ENCODE measurements at places on chromosomes 7 and 10. TPM values are rescaled to one million over a fixed set of nuclear protein-coding genes. Genes with fewer than 3 reads are reported as not detected.

GRCh38 chr10:1229116-1229515 lies 172.9 kb downstream of the WDR37 start:
- DNase-seq: no peak
- H3K4me3 ChIP-seq: no peak overlapping the region
- no peak overlapping the region for H3K27ac ChIP-seq

GRCh38 chr7:68684246-68684839 lies 913.9 kb upstream of the AUTS2 start:
- no peaks in the 10 kb centered on the region for H3K4me1 ChIP-seq
- no peak for DNase-seq
- H3K36me3 ChIP-seq: no peaks in the 10 kb centered on the region

GRCh38 chr10:124977648-124978375 lies 35.9 kb downstream of the ZRANB1 start:
- no peak for DNase-seq
- no peak overlapping the region for H3K4me3 ChIP-seq
- H3K27me3 ChIP-seq: no peaks in the 10 kb centered on the region

DNA sequence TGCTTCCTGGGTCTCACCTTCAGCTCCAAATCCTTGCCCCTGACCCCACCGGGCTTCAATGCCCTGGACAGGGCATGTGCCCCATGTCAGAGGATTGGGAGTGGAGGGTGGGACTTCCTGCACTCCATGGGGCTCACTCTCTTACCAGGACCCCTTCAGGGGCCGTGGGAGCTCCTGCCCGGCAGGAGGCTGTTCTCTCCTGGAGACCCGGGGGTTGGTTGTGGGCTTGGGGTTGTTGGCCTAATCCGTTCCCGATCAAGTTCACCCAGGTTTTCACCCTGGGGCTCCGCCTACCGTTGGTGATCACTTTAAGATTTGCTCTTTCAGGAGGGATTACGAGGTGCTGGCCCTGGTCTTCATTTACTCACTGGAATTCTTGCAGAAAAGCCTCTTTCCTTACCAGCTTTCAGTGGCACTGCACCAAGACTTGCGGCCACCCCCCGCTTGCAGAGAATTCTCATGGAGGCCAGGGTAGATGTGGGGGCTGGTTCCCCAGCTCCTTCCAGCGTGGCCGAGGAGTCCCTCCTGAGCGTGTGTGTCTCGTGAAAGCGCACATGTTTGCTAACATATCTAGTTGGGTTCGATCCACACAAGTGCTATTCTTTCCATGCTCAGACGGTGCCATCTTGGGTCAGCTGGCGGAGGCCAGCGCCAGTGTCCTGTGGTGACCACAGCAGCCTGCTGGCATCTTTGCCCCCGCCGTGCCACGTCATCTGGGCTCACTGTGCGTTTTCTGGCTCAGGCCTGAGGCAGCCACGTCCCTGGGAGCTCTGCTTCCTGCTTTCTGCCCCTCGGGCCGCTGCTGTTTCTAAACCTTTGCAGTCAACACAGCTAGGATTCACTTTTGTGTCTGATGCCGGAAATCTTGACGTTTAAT lies 15.6 kb downstream of the PWWP2B start:
- H3K27ac ChIP-seq: no peak overlapping the region
- peaks cover 7% of the 10 kb centered on the region for H3K4me1 ChIP-seq
- no peaks in the 10 kb centered on the region for H3K36me3 ChIP-seq
- H3K4me3 ChIP-seq: no peak overlapping the region
- no peaks in the 10 kb centered on the region for H3K27me3 ChIP-seq

- no peaks in the 10 kb centered on the region for H3K27me3 ChIP-seq
- peaks cover 55% of the 10 kb centered on the region for H3K36me3 ChIP-seq
- no peak overlapping the region for H3K27ac ChIP-seq
- DNase-seq: no peak
Observed at GRCh38 chr7:92226981-92227380, 18.7 kb downstream of the KRIT1 start.

DNA sequence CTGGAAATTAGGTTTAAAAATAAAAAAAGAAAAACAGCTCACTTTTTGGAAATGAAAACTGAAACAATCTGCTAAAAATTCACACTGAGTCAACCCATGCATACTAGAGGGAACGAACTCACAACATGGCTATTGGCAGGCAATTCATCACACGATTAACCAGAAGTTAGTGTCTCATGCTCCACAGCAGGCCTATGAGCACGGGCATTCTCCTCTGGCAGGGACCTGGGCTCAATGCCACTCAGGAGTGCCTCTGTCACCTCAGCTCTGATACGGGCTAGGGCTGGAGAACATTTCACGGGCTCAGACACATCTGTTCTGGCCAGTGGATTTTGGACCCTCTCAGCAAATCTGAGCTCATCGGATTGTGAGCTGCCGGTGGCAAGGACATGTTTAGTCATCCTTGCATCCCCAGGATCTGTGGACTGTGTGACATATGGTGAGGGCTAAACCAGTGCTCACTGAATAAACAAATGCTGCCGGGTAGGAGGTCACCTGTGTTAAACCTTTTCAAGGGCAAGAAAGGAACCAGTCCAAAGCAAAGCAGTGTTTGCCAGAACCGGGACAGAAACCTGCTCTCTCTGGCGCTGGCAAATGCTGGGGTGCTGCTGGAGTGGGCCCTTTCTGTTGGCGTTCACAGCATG lies 40.1 kb downstream of the POLR3A start:
- H3K36me3 ChIP-seq: peaks cover 42% of the 10 kb centered on the region
- no peak for DNase-seq
- peaks cover 2% of the 10 kb centered on the region for H3K4me1 ChIP-seq
- H3K4me3 ChIP-seq: no peak overlapping the region

DNA sequence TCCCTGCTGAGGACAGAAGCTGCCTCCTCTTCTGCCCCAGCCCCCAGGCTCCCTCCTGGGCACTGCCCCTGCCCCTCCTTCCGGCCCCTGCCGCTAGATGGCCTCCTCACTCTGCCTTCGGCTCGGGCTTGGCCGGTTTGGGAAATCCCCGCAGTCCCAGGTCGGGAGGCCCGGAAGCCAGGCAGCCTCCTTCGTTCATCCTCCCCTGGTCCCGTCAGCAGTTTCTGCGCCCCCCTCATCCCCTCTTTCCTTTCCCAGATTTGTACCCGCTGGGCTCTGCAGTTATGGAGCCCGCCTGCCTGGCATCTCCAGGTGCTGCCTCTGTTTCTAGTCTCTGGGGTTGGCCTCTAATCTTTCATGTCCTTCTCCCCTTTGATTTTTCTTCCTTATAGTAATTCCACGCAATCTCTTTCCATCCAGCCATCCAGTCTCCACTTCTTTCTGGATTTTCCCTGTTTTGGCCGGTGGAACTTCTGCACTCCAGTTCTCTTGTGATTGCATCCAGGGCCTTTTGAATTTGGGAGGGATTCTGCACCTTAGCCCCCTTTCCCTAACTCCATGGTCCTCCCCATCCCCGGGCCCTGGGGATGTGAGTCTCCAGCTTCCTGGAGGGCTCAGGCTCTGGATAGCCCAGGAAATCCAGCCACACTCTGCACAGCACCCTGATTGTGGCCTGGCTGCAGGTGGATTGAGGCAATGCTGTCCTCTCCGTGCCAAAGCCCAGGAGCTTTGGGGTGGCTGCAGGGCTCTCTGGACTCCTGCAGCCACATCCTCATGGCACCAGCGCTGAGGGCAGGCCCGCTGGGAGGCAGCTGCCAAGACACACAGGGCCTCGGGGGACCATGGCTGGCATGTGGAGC lies 3.3 kb upstream of the SHH start:
- H3K4me3 ChIP-seq: no peak overlapping the region
- H3K36me3 ChIP-seq: no peaks in the 10 kb centered on the region
- H3K27ac ChIP-seq: no peak overlapping the region

Gene CYP2C19
- 0.53 TPM for total RNA-seq

Gene RARRES2
- not detected for total RNA-seq

Gene SEC61A2
- total RNA-seq: 14.4 TPM

Gene SFRP4
- not detected for total RNA-seq

Gene OLAH
- 0.31 TPM for total RNA-seq
